ENCODE measurements at places on chromosomes 2 and 18.

DNA sequence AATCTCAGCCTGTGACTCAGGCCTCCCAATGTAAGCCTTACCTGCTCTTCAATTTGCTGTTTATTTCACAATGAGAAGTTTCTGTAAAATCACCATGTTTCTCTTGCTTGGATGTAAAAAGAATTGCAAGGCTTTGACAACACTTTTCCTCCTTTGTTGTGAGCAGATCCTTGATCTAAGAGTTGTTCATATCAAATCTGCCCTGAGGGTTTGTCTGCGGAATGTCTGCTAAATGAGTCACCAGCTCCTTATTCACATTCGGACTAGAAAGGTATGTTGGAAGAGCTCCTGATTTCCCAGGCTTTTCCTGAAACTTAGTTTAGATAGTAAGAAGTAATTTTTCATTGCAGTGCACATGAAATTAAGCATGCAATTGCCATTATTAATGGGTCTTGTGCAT, 268.2 kb upstream of the TCF4 start:
- no peak for DNase-seq

- DNase-seq: no peak
Measured at GRCh38 chr18:8799596-8800441, 94.5 kb downstream of the MTCL1 start.

GRCh38 chr2:227436436-227437174, 35.4 kb upstream of the AGFG1 start:
- no peak for DNase-seq

DNA sequence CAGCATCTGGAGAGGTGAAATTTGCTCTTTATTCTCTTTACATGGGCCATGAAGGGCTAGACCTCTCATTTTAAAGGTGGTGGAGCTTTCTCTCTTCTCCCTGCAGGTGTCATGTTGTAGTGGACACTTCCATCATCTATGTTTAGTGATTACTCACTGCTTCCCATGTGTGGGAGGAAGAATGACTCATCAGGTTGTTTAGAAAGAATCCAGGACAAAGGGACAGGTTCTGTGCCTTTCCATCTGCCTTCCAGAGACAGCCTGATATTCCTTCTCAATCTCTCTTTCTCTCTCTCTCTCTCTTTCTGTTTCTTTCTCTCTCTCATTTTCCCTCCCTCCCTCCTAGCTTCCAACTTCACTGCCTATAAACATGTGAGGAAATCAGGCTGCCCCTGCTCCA, 38.7 kb downstream of the SCG2 start:
- DNase-seq: no peak
